Fibroblast of pulmonary artery (primary cell): ENCODE measurements at places on chromosomes 2 and 18.
A peak's percentile ranks its signal among the peaks of the same experiment; 100 is the strongest.

DNA sequence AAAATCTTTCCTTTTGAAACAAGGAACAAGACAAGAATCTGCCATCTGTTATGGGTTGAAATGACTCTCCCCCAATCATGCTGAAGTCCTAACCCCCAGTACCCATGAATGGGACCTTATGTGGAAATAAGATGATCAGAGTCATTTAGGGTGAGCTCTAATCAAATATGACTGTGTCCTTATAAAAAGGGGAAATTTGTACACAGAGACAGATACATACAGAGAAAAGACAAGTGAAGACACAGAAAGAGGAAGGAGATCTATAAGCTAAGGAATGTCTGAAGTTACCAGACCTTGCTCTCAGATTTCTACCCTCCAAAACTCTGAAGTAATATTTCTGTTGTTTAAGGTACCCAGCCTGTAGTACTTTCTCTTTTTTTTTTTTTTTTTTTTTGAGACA lies 15.7 kb downstream of the TGFBRAP1 start:
- no peak for DNase-seq

DNA sequence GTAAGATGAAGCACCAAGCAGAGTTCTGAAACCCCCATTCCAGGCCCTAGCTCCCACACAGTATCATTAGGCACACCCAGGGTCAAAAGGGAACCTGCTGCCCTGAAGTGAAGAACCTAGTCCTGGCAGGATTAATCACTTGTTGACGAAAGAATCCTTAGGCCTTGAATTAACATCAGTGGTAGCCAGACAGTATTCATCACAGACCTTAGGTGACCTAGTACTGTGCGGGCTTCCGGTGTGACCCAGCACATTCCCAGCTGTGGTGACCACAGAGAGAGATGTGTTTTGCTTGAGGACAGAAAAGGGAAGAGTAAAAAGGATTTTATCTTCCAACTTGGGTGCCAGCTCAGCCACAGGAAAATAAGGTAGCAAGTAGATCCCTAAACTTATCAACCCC lies 1071.4 kb upstream of the FAM98A start:
- DNase-seq: no peak

- no peak for DNase-seq
Measured at GRCh38 chr18:42339372-42339771, 384.3 kb downstream of the PIK3C3 start.

DNA sequence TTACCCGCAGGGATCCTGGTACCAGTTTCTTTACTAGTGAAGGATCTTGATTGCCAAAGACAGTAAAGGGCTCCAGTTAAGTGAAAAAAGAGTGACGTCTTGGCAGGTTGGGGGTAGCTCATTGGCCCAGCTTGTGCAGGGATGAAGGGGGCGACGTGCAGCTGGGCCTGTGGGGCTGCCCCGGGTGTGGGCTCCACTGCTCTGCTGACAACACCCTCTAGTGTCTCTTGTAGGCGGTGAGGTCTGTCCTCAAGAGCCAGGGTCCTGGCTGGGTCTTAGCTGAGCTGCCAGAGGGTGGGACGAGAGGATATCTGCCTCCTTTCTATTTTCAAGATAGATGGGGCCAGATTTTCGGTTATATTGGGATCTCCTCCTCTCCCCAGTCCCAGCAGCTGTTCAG lies 6.1 kb downstream of the ARHGEF4 start:
- no peak for DNase-seq

GRCh38 chr18:34752056-34752455 lies 42.0 kb downstream of the DTNA start:
- DNase-seq: no peak

DNA sequence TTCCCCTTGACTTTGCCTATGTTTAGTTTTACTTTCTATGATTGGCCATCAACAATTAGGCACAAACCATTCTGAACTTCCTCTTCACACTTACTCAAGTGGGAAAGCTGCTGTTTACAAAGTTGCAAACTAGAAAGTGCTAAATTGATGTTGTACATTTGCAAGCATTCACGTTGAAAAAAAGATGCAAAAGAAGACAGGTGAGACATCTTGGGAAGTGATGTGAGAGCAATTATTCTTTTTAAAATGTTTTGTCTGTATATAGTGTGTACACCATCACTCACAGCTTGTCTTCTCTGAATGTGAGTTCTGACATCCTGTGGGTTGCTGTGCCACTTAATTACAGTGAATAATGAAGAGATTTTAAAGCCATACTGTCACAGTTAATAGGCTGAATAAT lies 874.1 kb upstream of the LRATD1 start:
- DNase-seq: no peak

DNA sequence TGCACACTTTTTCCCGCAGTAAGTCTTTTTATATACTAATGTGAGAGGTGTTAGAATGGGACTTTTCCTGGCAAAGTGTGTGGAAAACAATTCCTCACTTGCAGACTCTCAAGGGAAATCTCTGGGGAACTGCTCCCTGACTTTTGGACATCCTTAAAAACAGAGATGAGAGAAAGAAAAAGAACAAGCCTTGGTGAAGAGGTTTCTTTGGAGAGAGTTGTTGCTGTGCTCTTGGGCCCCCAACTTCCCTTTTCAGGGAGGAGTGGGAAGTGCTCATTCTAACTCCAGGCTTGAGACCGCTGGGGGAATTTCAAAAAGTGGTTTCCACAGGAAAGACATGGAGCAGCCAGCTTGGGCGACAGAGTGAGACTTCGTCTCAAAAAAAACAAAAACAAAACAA lies 142.6 kb upstream of the SPRED2 start:
- DNase-seq: no peak

DNA sequence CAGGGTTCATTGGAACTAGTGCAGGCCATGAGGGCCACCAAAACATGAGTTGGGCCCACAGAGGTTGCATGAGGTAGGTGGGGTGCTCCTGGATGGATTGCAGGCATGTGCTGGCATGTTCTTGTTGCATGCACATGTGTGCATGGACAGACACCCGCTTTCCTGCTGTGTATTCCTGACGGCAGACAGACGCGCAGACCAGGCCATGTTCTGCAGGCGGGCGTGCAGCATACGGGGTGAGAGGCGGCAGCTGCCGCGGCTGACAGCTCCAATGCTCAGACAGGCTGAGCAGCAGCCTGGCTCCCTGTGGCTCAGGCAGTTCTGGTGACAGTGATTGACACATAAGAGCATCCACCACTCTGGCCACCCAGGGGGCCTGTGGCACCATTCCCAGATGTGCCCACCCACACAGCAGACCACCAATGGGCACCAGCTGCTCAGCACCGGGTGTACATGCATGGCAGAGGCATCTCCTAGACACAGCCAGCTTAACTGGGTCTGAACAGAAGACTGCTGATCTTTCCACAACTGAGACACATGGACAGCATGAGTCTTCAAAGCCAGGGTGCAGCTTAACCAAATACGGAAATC lies 21.2 kb downstream of the HS1BP3 start:
- no peak for DNase-seq

GRCh38 chr2:120450196-120450820 lies 104.4 kb downstream of the INHBB start:
- no peak for DNase-seq

DNA sequence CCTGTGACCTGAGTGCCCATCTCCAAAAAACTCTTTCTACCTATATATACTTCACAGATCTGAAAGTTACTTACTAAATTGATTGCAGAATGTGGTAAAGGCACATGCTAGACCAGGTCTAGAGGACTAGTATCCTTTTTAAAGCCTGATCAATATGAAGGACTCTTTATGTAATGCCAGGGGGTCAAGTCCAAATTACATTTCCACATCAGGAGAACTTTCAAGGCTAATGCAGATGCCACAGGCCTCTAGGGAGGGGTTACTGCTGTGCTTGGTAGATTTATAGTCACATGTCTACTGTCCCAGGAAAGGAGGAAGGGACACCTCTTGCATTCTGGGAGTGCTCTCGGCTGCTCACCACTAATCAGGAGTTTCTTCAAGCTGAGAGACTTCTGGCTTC lies 118.4 kb upstream of the NOSTRIN start:
- no peak for DNase-seq

DNA sequence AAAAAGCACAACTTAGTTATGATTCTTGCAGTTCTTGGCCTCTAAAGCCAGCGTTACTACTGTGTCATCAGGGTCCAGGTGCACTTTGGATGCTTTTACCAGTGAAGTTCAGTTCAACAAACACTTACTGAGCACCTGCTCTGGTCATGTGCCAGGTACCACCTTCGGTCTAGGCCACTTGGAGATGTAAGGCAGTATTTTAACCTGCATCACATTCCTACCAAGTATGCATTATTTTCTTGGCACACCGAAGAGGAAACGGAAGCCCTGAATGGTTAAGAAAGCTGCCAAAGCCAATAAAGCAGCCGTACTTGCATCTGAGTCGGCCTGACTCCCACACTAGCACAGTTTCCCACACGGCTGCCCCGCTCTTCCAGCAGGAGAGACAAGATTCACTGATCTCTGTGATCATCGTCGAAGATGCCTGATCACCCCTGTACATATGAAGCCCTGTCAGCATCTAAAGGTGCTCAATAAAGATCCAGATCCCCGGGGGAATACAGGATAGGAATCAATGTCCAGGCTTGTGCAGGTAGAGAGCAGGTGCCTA lies 427.1 kb downstream of the EIPR1 start:
- no peak for DNase-seq

DNA sequence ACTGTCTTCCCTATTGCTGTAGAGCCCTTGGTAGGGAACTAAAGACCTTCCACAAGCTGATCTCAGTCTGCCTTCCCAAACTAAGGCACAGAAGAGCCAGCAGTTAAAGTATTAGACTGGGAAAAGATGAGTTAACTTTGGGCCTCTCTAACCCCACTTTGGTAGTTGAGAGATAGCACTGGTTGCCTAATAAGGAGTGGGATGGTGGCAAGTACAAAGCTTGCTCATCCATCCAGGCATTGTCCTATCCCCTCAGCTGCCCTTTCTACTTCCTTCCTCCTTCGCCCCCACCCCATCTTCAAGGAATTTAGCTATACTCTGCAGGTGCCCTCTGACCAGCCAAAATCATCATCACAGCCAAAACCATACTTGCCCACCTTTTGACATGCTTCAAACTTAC lies 22.2 kb upstream of the AFTPH start:
- DNase-seq: no peak

DNA sequence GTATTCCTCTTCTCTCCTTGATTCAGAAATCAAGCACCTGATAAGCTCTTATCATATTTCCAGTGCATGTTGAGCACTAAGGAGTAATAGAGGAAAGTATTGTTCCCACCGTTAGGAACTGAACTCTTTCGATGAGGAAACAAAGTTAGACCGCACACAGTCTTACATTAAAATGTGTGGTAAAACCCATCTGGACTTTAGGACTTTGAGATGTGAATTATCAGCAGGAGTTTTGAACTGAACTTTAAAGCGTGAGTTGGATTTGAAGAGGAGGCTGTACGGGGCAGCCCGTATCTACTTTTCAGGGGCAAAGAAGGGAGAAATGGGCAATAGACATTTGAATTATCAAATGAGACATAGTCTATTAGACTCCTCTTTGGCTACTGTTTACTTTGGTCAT lies 134.4 kb downstream of the SETBP1 start:
- no peak for DNase-seq

DNA sequence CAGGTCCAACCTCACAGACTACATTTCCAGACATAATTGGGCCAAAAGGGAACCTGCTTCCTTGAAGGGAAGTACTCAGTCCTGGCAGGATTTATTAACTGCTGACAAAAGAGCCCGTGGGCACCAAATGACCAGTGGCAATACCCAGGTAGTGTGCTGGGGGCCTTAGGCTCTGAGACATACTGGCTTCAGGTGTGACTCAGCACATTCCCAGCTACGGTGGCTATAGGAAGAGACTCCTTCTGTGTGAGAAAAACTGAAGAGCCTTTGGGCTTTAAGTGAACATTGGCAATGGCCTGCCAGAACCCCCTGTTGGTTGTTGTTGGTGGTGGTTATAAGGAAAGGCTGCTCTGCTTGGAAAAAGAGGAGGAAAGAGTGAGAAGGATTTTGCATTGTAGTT lies 401.8 kb downstream of the KCNJ3 start:
- no peak for DNase-seq

- no peak for DNase-seq
Measured at GRCh38 chr2:197042739-197043196, 116.3 kb upstream of the PGAP1 start.

DNA sequence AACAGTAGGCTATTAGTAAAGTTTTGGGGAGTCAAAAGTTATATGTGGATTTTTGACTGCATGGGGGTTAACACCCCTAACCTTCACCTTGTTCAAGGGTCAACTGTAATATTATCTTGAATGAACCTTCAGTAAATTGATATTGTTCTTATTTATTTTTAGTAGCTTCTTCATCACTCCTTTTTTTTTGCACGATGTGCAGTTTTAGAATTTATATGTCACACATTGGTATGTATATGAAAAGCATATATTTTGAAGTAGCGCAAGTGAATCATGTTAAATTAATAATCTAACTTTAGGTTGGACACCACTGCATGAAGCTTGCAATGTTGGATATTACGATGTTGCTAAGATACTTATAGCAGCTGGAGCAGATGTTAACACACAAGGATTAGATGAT lies 79.9 kb downstream of the ANKRD12 start:
- DNase-seq: no peak

- DNase-seq: peak; percentile 96
Measured at GRCh38 chr2:200787351-200788120, 24.2 kb upstream of the BZW1 start.

- no peak for DNase-seq
Measured at GRCh38 chr2:28058791-28059190, 168.3 kb downstream of the BABAM2 start.

DNA sequence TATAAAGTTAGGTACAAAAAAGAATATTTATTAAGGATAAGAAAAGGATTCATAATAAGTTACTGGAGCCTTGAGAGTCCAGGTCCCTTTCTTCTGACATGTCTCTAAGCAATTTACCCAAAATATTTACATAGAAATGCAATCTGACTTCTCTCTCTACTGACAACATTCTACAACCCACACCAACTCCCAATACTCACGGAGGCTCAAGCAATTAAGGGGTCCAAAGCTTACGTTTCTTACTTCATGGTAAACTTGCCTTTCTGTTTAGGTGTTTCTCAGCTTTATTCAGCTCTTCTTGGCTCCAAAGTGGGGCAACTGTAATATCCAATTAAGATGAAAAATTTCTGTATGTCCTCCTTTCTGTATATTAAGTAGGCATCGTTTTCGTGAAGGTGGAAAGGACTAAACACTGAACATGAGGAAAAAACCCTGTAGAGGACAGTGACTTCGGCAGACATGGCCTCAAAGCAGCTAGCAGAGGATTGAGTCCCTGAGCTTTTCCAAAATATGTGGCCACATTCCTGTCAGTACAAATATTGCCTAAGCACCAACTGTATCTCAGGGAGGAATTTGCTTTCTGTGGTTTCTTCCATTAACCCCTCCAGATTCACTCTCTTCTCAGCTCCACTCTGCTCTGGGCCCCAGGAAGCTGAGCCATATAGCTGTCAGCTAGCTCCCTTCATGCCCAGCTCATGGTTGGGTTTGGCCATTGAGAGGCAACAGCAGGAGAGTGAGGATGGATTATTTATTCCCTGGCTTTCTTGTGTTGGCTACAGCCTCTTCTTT lies 67.9 kb upstream of the GLS start:
- peak; percentile 73 for DNase-seq

GRCh38 chr2:33321236-33321771 lies 155.1 kb upstream of the RASGRP3 start:
- DNase-seq: peak; percentile 39

GRCh38 chr18:52216666-52217065 lies 123.3 kb upstream of the DCC start:
- DNase-seq: peak; percentile 33

GRCh38 chr2:22600999-22601398 lies 784.0 kb upstream of the KLHL29 start:
- no peak for DNase-seq

- DNase-seq: no peak
Measured at GRCh38 chr2:149104221-149104620, 65.7 kb downstream of the LYPD6B start.
